HT-29 (cell line): ENCODE measurements at places on chromosomes 3 and 15.

DNA sequence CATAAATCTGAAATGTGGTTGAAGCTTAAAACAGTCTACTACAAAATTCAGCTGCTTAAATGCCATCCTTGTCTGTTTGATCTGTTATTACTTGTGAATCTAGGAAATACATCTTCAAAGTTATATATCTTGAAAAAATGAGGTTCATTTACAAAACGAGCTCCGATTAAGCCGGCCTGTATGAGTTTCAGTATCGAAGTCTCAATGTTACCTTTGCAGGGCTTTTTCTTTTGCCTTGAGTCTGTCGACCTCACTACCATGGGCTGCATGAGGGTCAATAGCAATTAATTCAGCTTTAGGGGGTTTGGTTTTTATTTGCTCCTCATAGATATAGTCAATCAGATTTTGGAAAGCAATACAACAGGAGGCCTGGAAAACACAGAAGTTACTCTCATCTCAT lies 23.2 kb downstream of the ERICH6 start:
- DNase-seq: no peak

GRCh38 chr15:82056958-82057823 lies 11.4 kb upstream of the MEX3B start:
- DNase-seq: no peak

- DNase-seq: no peak
Observed at GRCh38 chr15:35481992-35482391, 64.0 kb downstream of the DPH6 start.

DNA sequence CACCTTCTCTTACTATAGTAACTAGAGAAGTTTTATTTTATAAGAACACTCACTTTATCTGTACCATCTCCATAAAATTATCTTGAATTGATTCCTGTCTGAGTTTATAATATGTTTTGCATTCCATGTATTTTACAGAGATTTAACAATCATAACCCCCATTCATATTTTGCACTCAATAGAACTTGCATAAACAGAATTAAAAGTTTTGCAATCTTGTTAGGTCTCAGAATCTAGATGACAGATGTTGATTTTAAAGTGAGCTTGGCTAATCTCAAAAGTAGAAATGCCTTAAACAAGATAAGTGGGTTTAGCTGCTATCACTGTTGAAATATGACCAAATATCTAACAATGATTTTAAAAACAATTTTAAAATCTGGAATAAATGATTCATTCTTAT lies 107.9 kb upstream of the EPHA6 start:
- no peak for DNase-seq

DNA sequence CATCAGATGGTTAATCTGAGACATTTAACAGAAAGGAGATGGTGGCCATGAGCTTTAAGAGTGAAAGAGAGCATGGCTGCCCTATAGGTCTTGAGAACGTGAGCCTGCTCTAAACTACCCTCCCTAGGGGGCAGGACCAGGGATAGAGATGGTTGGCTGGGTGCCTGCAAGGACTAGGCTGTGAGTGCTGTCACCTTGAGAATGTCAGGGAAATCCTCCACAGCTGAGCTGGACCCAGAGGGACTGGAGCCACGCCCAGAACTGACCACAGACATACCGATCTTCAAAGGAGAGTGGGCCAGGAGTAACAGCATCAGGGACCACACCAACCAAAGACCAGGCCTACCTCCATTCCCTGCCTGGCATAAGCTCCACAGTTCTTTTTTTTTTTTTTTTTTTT lies 53.6 kb upstream of the UBE2E1 start:
- DNase-seq: no peak

GRCh38 chr3:125281381-125281780 lies 68.8 kb upstream of the SLC12A8 start:
- DNase-seq: no peak

DNA sequence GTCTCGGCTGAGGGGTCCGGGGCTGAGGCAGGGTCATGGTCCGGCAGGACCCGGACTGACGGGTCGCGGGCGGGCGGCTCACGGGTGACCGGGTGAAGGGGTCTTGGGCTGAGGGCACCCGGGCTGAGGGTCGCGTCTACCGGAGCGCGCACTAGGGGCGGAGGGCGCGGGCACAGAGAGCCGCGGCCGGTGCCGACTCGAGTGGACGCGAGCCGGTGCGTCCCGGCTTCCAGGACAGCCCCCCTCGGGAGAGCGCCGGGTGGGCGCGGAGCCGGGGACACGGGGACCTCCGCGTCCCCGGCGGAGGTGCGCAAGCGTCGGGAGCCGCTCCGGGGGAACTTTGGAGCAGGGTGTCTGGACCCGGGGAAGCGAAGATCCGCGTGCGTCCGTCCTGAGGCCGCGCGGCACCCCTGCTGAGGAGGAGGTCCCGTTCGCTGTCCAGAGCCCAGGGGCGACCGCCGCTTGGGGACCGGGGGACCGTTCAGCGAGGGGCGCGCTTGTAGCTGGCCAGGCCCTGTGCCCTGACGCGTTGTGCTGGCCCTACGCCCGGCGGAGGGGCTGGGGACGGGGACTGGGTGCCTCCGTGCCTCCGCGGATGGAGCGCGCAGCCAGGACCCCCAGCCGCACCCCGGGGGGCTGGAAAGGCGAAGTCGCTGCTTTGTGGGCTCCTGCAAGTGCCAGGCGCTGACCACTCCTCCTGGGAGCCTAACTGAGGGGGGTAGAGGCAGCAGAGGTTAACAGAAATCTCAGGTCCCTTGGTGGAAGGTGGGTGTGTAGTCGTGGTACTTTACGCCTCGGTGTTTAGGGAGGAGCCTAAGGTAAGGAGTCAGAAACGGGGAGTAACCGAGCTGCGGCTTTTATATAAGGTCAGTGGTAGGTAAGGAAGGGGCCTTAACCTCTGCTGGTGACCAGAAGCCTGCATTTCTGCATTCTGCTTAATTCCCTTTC lies at the start of gene PPARG:
PPARG (plus strand) TSS at position 889 of the 948 bp plus-strand sequence. CDS start 90,642 bp downstream, outside the sequence.
- DNase-seq: peak; percentile 83

- no peak for DNase-seq
Observed at GRCh38 chr3:132435224-132435910, 18.1 kb downstream of the DNAJC13 start.

DNA sequence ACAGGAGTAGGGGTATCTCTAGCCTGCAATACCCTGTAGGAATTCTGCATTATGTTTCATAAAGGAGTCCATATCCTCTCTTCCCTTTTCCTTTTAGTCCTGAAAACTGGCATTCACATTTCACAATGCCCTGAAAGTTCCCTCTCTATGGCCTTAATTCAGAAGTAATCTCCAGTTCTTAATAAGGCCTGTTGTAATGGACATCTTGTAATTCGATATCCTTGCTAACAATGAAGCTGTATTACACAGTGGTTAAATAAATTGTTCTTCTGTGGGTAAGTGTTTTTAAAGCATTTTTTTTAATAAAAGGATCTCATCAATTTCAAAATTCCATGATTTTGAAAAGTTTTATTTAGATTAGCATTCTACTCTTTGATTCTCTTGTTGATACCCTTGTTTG lies 34.3 kb upstream of the NEO1 start:
- DNase-seq: no peak

DNA sequence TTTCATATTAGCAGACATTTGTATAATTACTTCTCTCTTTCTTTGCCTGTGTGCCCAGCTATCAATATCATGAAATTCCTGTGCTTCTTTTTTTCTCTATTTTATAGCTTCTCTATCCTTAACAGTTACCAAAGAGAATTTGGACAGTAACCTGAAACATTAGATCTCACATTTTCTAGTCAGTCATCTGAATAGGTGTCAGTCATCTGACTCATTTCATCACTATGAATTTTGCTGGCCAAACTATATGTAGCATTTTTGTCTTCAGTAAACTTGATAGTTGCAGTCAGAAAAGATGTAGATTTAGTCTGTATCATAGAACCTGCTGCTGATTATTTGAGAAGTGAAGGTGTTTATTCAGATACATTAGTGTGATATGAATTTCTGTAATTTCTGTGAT lies 52.6 kb downstream of the HMG20A start:
- no peak for DNase-seq

DNA sequence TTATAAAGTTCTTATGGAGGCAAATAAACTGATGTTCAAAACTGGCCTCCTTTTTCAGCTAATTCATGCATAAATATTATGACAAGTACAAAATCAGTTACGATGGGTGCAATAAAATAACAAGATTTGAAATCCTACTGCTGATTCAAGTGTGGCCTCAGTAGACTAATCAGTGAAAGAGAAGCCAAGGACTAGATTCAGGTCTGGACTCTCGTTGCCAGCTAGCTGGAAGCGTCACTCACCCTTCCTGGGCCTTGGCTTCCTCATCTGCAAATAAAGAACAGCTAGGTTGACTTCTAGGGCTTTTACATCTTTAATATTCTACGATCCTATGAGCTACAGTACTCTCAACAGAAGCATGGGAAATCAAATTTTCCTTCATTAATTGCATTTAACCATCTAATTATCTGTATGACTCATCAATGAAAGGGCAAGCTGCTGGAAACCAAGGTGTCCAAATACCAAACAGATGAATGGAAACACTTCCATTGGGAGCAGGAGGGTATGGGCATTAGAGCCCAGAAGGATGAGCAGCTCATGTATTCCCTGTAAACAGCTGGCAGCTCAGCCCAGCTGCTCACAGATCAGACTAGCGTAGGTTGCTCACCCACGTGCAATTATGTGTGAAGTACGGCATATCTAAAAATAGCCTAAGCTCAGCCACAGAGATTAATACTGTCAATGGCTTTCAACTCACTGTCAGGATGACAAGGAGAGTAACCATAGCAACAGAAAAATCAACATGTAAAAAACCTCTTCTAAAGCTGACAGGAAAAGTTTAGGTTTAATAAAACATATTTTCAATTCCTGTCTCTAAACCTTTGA lies 294.8 kb downstream of the PLCL2 start:
- DNase-seq: no peak

DNA sequence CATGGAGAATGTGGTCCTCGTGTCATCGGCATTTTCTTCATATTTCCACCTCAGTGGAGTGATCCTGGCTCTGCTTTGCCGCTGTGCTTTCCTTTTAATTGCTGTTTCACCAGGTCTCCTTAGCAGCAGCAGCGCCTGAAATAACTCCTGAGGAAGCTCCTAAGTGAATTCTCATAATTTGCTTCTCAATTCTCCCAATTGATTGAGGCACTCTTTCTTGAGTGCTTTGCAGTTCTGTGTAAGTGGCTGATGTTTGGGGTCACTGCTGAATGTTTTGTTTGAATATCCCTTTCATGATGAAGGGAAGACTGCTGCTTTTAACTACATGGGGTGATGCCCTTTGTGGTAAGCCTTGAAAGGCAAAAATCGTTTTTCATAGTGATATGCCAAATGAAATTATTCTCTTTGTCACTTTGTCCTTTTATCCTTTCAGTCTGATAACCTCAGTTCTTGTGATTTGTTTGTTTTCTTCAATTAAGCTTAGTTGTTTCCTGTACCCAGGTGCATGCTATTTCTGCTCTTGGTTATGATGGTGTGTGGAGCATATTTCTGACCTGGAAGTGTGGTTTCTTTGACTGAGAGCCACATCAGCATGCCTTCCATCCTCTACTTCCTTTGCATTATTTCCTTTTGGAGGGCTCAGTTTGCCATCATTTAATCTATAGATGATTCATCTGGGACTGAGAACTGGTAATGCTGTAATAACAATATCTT lies 36.7 kb downstream of the HMG20A start:
- DNase-seq: no peak

GRCh38 chr3:141308588-141309218 lies 59.6 kb upstream of the ZBTB38 start:
- peak; percentile 84 for DNase-seq

DNA sequence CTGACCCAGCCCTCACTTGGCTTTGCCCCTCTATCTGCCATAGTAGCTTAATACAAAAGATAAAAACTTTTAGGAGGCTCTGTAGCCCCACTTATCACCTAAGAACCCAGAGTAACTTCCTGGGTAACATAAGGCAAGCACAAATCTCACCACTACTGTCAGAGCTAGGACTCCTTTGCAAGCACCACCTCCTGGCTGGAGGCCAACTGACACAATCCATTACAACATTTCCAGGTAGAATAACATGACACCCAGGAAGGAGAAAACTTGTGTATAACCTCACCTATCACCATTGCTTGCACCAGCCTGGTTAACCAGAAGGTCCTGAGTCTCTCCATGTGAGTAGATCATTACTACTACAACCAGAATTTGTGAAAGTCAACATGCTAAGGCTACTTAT lies 230.0 kb downstream of the TUSC7 start:
- DNase-seq: no peak

GRCh38 chr3:135756106-135756668 lies 209.3 kb upstream of the PPP2R3A start:
- DNase-seq: no peak

DNA sequence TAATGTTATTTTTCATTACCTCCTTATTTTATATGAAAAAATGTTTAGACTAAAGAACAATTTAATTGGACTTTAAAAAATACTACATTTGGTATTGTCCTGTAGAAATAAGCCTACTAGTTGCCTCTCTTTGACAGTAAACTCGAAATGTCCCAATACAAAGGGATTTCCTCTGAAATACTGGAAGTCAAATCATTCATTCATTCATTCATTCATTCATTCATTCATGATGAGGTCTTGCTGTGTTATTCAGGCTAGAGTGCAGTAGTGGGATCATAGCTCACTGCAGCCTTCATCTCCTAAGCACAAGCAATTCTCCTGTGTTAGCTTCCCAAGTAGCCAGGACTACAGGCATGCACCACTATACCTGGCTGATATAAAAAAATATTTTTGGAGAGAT lies 50.6 kb upstream of the PYGO1 start:
- no peak for DNase-seq

GRCh38 chr3:124444075-124444474 lies 286.2 kb upstream of the UMPS start:
- no peak for DNase-seq

GRCh38 chr3:99783011-99783573 lies 34.6 kb upstream of the CMSS1 start:
- DNase-seq: no peak

- no peak for DNase-seq
Observed at GRCh38 chr3:33246786-33247185, 28.2 kb upstream of the SUSD5 start.

DNA sequence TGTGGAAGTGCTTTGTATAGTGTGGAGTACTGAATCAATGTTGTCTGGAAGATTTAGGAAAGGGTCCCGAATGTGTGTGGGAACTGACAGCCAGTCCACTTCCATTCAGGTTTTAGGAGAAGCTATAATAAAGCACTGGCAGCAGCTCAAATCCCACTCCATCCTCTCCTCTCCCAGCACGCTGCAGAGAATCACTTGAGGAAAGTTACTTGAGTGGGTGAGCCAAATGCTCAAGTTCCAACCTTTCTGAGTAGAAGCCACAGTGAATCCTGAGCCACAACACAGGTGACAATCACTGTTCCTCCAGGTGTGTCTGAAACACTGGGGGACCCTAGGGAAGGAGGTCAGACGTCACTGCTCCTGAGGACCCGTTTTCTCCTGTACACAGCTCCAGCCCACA lies 106.5 kb downstream of the TIGIT start:
- no peak for DNase-seq

DNA sequence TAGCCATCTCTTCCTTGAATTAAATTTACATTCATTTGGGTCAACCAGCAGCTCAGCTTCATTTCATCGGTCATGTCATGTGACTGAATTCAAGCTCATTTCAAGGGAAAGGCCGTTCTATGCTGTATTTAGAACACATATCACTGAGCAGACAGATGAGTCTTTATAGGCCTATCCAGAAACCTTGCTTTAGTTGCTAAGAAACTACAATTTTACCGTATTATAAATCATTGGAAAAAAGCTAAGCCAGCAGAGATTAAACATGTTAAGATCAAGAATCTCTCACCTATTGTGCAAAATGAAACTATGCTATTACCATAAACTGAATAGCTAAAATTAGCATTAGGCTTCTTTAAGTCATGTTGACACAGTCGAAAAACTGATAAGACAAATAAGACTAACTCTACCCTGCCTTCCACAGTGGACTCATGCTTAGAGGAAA lies 2.2 kb downstream of the NPTN start:
- DNase-seq: no peak

GRCh38 chr3:39189959-39190269 lies 2.5 kb downstream of the XIRP1 start:
- DNase-seq: peak; percentile 50
